Left ventricle myocardium superior (tissue), 1 donor: ENCODE measurements at places on chromosomes 3 and 15.

DNA sequence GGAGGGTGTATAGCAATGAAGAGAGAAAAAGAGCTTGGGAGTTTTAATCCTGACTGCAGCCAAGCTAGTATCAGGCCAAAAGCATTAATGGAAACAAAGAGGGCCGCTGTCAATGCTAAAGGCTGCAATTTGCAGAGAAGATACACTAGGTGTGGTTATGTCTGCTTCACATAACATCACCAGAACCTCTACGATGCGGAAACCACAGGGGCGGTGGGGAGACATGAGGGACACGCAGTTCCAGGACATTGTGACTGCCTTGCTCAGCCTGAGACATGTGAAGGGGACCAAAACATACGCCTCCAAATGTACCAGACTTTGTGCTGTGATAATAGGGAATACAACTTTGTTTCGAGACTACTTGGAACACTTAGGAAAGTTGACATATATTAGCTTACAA, 88.4 kb downstream of the APBA2 start:
- no peak for DNase-seq

DNA sequence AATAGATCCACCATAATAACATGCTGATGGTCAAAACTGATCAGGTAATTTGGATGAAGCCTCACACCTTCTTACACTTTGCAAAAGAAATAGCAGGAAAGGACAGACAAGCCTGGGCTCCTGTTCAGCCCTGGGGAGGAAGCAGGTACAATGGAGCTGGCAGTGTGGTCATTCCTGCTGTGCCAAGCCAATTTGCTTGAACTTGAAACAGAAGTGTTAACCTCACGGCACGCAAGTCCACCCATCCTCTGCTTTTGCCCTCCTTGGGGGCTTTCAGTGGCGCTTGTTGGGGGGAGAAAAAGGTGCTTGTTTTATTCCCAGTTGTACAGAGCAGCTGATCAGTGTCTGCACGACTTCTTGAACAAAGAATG, 36.8 kb upstream of the RFTN1 start:
- DNase-seq, result no peak

GRCh38 chr15:37995461-37996347, 61.3 kb downstream of the TMCO5A start:
- no peak for DNase-seq

GRCh38 chr15:88218557-88219221, 37.9 kb downstream of the NTRK3 start:
- no peak for DNase-seq

- no peak for DNase-seq
Measured at GRCh38 chr15:58608711-58609110, 140.8 kb downstream of the ADAM10 start.

DNA sequence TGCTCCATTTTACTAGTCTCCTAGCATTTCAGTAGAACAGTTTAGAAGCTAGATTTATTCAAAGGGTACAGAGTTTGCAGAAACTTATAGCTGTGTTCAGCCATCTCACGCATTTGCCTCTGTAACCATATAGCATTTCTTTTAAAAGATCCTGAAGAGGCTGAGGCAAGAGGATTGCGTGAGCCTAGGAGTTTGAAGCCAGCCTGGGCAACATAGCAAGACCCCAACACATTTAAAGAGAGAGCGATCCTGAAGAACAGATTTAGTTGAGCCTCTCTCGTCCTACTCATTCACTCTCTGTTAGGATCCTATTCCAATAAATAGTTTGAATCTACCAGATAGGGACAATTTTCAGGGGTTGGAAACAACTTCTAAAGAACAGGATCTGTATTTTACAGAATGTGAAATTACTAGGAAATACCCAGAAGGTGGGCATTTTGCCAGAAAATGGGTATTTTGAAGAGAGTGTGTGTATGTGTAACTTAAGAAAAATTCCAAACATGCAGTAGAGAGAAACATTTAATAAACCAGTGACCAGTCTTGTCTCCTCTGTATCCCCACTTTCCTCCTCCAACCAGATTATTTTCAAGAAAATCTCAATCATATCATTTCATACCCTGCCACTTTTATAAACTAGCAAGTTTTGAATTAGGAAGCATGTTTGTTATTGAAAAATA, 4.5 kb downstream of the EIF3J start:
- DNase-seq, result no peak

DNA sequence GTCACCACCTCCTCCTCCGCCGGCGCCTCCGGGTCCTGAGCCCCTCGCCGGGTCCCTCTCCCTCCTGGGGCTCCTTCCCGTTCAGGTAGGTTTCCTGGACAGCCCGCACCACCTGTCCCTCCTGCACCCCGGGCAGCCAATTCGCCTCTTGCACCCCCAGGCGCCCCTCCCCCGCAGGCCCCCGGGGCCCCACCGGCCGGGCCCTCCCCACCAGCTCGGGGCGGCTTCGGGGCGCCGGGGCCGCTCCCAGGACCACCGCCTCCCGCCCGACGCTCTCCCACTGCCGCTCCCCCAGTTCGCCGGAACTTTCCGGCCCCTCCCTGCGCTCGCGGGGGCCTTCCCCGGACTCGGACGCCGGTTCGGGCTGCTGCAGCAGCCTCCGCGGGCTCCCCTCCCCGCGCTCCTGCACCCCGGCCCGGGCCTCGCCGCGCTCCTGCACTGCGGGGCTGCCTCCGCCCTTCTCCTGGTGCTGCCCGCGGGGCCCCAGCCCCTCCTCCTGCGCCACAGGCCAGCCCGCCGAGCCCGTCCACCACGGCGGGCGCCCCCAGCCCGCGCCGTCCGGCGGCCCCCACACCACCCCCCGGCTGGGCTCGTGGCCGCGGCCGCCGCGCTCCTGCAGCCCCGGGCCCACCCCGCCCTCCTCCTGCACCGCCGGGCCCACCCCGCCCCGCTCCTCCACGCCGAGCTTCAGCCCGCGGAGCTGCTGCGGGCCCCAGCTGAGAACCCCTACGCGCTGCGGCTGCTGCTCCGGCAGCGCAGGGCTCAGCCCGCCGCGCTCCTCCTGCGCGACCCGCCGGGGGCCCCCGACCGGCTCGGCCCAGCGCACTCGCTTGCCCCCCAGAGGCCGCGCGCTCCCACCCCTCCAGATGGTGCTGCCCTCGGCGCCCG, 587 bp upstream of the TNK2 start:
- no peak for DNase-seq

DNA sequence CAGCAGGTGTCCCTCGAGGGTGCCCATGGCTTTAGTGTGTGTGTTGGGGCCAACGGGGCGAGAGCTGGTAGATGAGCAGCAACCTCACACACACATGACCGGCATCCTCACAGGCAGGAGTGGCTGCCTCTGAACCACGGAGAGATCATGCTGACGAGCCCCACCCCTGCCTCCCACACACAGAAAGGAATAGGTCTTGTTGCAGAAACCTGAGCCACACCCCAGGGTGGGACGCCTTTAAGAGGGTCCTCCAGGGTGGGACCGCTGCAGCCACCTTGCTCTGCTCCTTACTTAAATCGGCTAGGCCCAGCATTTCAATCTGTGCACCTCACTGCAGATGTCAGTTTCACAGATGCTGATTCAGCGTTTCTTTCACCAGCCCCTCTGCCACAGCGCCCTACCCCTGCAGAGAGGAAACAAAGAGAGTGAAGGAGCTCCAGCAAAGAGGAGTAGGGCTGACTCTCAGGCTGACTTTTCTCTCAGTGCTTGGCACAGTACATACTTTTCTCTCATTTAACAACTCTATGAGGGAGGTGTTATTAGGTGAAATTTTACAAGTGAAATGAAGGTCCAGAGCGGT, 61.2 kb upstream of the EPHB3 start:
- DNase-seq, result no peak
